ENCODE measurements at places on chromosomes 5 and 9. TPM values are rescaled to one million over a fixed set of nuclear protein-coding genes. Genes with fewer than 3 reads are reported as not detected.
A peak's percentile ranks its signal among the peaks of the same experiment; 100 is the strongest.

NIM1K gene
- total RNA-seq, result not detected

SYK gene
- 29.7 TPM for total RNA-seq

ANXA1 gene
- total RNA-seq, result 1,561 TPM

MEF2C gene
- 0.26 TPM for total RNA-seq

DNA sequence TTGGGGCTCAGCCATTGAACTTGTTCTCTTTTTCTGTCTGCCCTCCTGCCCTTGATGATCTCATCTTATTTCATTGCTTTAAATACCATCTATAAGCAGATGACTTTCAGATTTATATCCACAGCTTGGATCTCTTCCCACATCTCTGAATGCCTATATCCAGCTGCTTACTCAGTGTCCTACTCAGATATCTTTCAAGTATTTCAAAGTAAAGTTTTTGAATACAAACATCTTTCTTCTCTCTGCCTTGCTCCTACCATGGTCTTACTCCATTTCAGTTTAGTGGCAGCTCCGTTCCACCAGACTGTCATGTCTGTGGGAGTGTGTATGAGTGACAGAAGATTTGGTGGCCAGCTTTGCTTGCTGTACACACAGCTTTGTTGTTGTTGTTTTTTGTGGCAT, 59.7 kb downstream of the ERBIN start:
- DNase-seq, result peak; percentile 27

GRCh38 chr5:139912158-139912557, 116.5 kb downstream of the PSD2 start:
- no peak for DNase-seq

DNA sequence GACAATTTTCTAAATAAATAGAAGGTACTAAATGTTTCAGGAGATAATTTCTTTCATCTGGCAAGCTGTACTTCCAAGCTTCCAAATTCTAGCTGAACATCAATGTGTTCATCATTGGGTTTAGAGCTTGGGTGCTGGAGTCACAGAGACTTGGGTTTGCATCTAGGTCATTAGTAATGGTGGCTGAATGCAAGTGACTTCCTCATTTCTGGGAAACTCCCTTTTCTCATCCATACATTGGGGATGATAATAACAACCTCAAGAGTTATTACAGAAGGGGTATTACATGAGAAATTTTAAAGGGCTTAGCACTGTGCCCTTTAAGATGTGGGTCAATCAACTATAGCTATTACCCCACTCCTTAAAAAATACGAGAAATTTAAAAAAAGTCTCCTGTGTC, 41.1 kb upstream of the KLF4 start:
- no peak for DNase-seq

- no peak for DNase-seq
These were observed 161.0 kb upstream of the RORB start for GRCh38 chr9:74336161-74336560.

GRCh38 chr9:3955305-3955687, 344.6 kb downstream of the GLIS3 start:
- no peak for DNase-seq

- DNase-seq, result no peak
These were observed 274.4 kb downstream of the EFNA5 start for GRCh38 chr5:107396351-107396690.

- no peak for DNase-seq
These were observed 797 bp upstream of the CCL27 start for GRCh38 chr9:34663303-34663605.

- DNase-seq, result no peak
These were observed 91.9 kb upstream of the ITGA2 start for GRCh38 chr5:52897238-52897614.

Data from bronchial epithelial cell (primary cell).